Esophagus squamous epithelium (tissue), 5 donors: ENCODE measurements at places on chromosomes 12 and 14. TPM values are rescaled to one million over a fixed set of nuclear protein-coding genes. Genes with fewer than 3 reads are reported as not detected.

FBLN5 gene
- 83.5 TPM for total RNA-seq

MYO1H gene
- total RNA-seq: not detected

KRT79 gene
- 1.8 TPM for total RNA-seq

EPYC gene
- not detected for total RNA-seq
